ENCODE measurements at places on chromosomes 5 and 9. TPM values are rescaled to one million over a fixed set of nuclear protein-coding genes. Genes with fewer than 3 reads are reported as not detected.

Gene CAST
- 388 TPM for total RNA-seq

Gene FOXD4L6
- total RNA-seq: not detected

GRCh38 chr9:2761424-2761823 is 44.1 kb downstream of the KCNV2 start:
- no peak overlapping the region for H3K27ac ChIP-seq
- no peaks in the 10 kb centered on the region for H3K27me3 ChIP-seq
- H3K36me3 ChIP-seq: no peaks in the 10 kb centered on the region
- no peak overlapping the region for H3K4me3 ChIP-seq
- no peaks in the 10 kb centered on the region for H3K4me1 ChIP-seq
- no peak for DNase-seq

DNA sequence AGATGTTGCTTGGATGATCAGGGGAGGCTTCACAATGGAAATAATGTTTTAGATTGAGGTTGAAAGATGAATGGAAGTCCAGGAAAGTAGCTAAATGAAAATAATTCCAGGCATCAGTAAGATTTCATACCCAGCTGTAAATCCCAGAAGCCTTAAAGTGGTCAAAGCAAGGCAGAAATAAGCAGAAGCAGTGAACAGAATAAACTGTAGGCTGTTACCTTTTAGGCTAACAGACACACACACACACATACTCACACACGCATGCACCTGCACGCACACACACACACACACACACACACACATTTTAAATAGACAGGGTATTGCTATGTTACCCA is 175.3 kb downstream of the WDR70 start:
- DNase-seq: no peak
- H3K4me3 ChIP-seq: no peak overlapping the region
- H3K27ac ChIP-seq: no peak overlapping the region
- no peaks in the 10 kb centered on the region for H3K36me3 ChIP-seq
- no peaks in the 10 kb centered on the region for H3K27me3 ChIP-seq

All from upper lobe of left lung (tissue), 6 donors.